Fibroblast of upper back skin (primary cell): ENCODE measurements at places on chromosomes 2 and 18.

DNA sequence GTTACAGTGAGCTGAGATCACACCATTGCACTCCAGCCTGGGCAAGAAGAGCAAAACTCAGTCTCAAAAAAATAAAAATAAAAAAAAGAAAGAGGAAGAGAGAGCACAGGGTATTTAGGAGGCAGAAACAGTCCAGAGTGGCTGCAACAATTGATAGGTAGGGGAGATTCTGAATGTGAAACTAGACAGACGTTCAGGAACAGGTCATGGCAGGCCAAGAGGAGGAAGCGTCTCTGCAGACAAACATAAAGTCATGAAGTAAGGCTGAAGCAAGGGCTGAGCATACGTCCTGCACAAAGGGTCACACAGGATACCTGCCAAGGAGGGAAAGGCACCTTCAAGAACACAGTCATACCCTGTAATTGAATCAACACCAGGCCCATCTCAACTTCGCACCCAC is 64.1 kb upstream of the ZNF532 start:
- no peak for DNase-seq

DNA sequence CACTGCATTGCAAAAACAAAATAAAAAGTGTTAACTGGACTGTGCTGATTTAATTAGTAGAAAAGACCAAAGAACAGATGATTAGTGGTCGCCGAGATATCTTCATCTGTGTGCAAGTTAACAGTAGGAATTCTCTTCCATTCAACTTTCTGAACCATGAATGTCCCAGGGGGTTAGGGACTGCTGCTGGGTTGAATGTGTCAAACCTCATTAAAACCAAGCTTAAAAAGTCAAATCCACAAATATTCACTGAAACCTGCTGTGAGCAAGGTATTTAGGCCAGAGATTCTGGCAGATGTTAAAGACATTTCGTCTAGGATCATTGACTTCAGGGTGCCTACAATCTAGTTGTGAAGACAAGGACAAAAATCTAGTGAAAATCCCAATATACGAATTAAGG is 58.7 kb downstream of the STPG4 start:
- DNase-seq, result no peak

DNA sequence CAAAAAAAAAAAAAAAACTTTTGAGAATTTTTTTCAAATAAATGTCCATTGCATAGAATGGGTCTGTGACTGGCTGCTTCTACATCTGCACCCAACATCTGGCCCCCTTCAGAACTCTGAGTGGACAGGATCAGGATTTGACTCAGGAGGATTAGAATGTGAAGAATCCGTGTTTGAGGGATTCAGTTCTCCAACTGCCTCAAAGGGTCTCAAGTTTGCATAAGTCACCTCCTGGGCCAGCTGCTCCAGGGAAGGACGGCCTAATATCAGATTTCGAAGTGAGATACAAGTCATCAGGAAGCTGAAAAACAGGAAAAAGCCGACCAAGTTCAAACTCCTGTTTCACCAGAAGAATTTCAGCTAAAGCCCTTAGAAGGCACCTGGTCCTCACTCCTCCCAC is 10.9 kb downstream of the MAT2A start:
- peak; percentile 94 for DNase-seq

GRCh38 chr2:11995456-11995855 is 249.0 kb downstream of the LPIN1 start:
- DNase-seq, result peak; percentile 80

DNA sequence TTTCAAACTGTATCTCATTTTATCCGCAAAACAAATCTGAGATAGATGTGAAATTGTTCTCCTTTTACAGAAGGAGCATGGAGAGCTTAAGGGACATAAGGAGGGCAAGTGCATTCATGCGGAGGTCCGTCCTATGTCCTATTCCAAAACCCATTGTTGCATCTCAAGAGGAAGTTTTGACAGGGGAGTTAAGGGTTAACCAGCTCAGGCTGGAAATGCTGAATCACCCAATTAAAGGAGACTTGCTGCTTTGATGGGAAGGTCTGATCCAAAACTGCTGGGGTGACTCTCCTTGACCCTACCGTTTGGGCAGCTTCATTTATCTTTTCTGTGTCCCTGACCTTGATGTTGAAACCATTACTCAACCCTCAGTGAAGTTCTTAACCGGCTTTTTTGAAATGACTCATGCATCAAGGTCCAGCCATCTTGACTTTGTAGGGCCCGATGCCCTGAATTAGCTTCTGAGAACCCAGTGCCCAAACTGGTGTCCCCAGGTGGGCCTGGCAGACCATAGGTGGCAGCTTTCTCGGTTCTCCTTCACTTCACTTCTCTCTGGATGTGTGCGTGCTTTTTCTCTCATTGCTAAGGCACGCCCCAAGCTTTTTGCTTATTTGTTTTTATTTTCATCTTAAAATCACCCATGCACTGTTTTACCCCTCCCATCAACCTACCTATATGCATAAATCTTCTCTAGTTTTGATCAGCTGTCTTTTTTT is 15.9 kb upstream of the TXNDC2 start:
- DNase-seq, result peak; percentile 80

DNA sequence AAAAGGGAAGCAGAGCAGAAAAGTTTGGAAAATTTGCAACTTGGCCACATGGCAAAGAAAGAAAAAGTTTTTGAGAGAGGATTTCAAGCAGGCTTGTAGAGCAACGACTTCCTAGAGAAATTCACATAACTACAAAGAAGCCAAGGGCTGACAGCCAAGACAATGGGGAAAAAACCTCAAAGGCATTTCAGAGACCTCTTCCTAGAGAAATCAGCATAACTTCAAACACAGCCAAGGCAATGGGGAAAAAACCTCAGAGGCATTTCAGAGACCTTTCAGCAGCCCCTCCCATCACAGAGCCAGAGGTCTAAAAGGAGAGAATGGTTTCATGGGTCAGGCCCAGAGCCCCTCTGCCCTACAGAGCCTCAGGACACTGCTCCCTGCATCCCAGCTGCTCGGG is 7.2 kb downstream of the ADI1 start:
- DNase-seq, result peak; percentile 26

- DNase-seq, result no peak
Observed at GRCh38 chr2:23916727-23917405, 10.1 kb downstream of the ATAD2B start.

DNA sequence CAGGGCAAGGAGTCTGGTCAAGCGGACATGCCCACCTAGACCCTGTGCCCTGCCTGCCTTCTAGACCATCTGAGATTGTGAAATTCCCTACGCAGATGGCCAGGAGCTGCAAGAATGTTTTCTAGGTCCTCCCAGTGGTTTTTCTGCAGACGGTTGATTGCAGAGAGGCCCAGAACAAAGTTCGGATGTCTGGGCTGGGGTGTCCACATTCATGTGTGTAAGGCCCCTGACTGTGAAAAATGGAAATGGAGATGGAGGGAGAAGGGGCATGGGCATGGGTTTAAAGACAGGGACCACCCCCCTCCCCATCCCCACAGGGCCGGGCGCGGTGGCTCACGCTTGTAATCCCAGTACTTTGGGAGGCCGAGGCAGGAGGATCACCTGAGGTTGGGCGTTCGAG is 11.8 kb downstream of the ARHGAP25 start:
- DNase-seq, result no peak
